ENCODE measurements at places on chromosomes 3 and 15.

DNA sequence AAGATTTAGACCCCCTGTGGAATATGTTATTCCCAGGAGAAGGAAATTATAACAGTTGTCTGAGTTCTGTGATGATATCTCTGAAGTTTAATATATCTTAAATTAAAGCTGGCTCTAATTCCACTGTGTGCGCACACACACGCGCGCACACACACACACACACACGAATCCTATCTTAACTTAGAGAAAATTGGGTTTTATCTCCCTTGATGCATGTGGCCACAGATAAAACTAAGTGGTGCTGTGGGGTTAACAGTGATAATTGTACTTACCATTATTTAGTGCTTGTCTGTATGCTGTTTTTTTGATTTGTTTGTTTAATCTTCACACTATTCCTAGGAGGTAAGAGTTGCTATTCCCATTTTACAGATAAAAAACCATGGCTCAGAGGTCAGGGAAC is 7.4 kb downstream of the EEFSEC start:
- DNase-seq, result no peak

DNA sequence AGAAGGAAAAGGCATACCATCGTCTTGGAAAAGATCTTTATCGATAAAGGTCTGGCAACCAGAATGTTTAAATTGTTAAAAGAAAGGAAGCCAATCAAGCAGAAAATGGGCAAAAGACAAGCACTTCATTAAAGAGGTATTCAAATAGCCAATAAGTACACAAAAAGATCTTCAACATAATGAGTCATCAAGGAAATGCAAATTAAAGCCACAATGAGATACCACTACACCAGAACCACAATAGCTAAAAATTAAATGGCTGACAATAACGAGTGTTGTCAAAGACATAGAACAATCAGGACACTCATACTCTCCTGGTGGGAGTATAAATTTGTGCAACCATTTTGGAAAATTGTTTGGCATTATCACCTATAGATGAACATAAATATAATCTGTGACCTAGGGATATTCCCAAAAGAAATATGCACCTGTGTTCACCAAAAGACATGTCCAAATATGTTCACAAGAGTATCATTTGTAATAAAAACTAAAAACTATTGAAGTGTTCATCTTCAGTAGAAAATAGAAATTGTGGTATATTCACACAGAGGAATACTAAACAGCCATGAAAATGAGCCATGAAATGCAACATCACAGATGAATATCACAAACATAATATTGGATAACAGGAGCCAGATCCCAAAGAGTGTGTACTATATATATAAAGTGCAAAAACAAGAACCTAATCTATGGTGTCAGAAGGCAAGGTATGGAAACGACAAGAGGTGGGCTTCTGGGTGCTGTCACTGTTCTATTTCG is 14.4 kb upstream of the BTBD1 start:
- no peak for DNase-seq

- DNase-seq, result no peak
Measured at GRCh38 chr3:97821287-97821773, 481 bp upstream of the CRYBG3 start.

- DNase-seq, result no peak
Measured at GRCh38 chr3:8660175-8661118, 15.8 kb upstream of the SSUH2 start.

- DNase-seq, result no peak
Measured at GRCh38 chr3:129004639-129005295, 3.7 kb downstream of the EFCC1 start.
